ENCODE measurements at places on chromosomes 1 and 21. TPM values are rescaled to one million over a fixed set of nuclear protein-coding genes. Genes with fewer than 3 reads are reported as not detected.

GRCh38 chr21:45380566-45380965 is 24.4 kb upstream of the COL18A1 start:
- H3K4me1 ChIP-seq: peaks cover 13% of the 10 kb centered on the region
- no peak for DNase-seq
- no peak overlapping the region for H3K4me3 ChIP-seq
- H3K27ac ChIP-seq: no peak overlapping the region

SHC1 gene
- 92.9 TPM for total RNA-seq

GRCh38 chr1:109249654-109250401 is 489 bp downstream of the CELSR2 start:
- H3K36me3 ChIP-seq: peaks cover 16% of the 10 kb centered on the region
- DNase-seq: no peak
- H3K4me3 ChIP-seq: peak overlapping the region; percentile 74
- H3K4me1 ChIP-seq: peaks cover 50% of the 10 kb centered on the region
- H3K27ac ChIP-seq: no peak overlapping the region
- H3K27me3 ChIP-seq: no peaks in the 10 kb centered on the region

GRCh38 chr1:59494145-59494833 is 197.4 kb downstream of the FGGY start:
- H3K4me3 ChIP-seq: no peak overlapping the region
- H3K27ac ChIP-seq: no peak overlapping the region
- no peaks in the 10 kb centered on the region for H3K4me1 ChIP-seq
- DNase-seq: no peak

DNA sequence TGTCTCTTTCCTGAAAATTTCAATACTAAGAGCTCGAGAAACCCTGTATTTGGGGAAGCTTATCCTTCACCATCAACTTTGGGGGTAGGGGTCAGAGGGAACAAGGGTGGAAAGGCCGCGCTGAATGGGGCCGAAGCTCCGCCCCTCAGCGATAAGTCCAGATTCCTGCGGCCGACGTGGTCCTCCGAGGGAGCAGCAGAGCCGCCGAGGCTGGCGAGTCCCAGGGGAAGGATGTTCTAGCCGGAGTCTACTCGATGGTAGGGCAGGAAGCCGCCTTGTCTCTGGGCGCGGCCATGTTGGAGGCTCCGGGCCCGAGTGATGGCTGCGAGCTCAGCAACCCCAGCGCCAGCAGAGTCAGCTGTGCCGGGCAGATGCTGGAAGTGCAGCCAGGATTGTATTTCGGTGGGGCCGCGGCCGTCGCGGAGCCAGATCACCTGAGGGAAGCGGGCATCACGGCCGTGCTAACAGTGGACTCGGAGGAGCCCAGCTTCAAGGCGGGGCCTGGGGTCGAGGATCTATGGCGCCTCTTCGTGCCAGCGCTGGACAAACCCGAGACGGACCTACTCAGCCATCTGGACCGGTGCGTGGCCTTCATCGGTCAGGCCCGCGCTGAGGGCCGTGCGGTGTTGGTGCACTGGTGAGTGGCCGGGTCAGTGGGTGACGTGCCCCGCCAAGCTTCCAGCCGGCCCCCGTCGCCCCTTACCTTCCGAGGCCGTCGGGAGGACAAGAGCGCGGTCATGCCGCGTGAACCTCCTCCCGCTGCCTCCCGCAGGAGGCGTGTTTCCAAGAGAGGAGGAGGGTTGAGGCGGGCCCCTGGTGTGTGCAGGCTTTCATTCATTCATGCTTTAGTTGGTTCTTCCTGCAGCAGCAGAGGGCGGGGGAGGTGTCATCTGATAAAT is at the start of gene DUSP12:
Gene DUSP12 (plus strand): TSS at position 278 of the 899 bp plus-strand sequence. CDS start 16 bp downstream, at position 294.
- H3K27me3 ChIP-seq: peaks cover 21% of the 10 kb centered on the region
- H3K4me1 ChIP-seq: peaks cover 19% of the 10 kb centered on the region
- H3K4me3 ChIP-seq: peak within 1 kb of the TSS; percentile 100
- peak; percentile 88 for DNase-seq
- H3K27ac ChIP-seq: peak within 1 kb of the TSS; percentile 100

DNA sequence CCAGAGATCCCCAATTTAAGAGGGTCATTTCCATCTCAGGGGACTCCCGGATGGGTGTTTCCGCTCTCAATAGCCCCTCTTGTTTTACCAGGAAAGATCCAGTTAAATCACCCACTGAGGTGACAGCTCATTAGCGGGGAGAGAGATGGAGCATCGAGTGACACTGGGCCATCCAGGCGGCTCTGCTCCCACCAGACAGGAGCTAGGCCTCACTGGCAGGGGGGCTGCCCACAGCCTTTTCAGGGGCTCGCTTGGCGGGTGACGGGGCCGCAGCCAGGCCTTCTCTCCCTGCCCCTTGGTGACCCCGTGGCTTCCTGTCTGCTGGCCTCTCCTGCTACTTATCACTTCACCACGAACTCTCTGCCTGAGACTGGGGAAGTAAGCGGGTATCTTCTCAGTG is 26.7 kb upstream of the SPSB1 start:
- peak overlapping the region; percentile 35 for H3K27ac ChIP-seq
- H3K4me1 ChIP-seq: peaks cover 16% of the 10 kb centered on the region
- no peak for DNase-seq
- H3K27me3 ChIP-seq: no peaks in the 10 kb centered on the region
- H3K4me3 ChIP-seq: no peak overlapping the region

DAP3 gene
- total RNA-seq: 114 TPM

DNA sequence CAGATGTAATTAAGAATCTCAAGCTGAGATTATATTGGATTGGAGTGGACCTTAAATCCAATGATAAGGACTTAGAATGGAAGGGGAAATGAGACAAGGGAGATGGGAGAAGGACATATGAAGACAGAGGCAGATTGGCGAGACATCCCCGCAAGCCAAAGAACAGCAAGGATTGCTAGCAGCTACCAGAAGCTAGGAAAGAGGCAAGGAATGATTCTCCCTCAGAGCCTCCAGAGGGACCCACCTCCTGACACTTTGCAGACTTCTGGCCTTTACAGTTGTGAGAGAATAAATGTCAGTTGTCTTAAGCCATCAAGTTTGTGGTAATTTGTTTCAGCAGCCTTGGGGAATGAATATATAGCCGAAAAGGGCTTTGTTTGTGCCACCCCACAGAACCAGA is 20.7 kb downstream of the METTL13 start:
- H3K27ac ChIP-seq: no peak overlapping the region
- H3K4me1 ChIP-seq: no peaks in the 10 kb centered on the region
- no peak for DNase-seq

DNA sequence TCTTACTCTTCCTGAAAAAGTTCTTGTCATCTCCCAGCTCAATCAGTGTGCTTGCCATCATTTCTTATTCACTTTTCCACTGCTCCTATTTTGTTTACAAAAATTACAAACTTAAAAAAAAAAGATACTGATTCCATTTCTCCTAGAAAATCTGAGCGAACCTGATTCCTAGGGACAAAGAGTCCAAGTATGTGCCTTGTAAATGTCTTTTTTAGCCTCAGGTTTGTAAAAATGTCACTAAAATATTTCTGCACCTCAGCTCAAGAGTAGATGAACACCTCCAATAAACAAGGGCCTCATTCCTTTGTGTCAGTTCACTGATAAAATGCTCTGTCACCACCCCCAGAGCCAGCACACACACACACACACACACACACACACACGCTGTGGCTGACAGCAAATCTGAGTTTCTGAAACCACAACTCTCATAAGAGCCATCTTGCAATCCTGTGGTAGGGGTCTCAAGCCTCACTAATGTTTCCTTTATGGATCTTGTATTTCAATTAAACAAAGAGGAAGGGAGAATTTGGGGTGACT is 299.2 kb downstream of the PBX1 start:
- H3K36me3 ChIP-seq: no peaks in the 10 kb centered on the region
- H3K4me1 ChIP-seq: peaks cover 15% of the 10 kb centered on the region
- no peak for DNase-seq
- H3K4me3 ChIP-seq: no peak overlapping the region
- H3K27ac ChIP-seq: no peak overlapping the region

GRCh38 chr21:31897311-31897710 is 24.5 kb downstream of the HUNK start:
- H3K4me3 ChIP-seq: no peak overlapping the region
- H3K27ac ChIP-seq: no peak overlapping the region
- H3K36me3 ChIP-seq: peaks cover 15% of the 10 kb centered on the region

SYTL1 gene
- 0.72 TPM for total RNA-seq

DNA sequence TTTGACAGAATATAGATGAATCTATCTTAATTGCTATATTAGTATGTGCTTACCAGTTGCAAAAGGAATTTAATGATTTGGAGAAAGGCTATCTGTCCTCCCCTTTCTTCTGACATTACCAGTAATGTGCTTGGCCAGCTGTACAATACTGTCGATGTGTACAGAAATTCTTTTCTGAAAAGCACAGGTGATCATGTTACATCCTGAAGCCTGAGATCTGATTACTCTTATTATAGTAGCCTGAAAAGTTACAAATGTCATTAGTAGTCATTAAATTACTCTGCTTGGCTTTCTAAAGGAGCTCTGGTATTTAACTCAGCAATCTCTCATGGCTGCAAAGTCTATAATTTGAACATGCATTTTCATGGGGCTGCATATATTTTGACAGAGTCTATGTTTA is 209.8 kb downstream of the PTPRC start:
- no peak overlapping the region for H3K27ac ChIP-seq
- no peaks in the 10 kb centered on the region for H3K27me3 ChIP-seq
- no peak overlapping the region for H3K4me3 ChIP-seq

DNA sequence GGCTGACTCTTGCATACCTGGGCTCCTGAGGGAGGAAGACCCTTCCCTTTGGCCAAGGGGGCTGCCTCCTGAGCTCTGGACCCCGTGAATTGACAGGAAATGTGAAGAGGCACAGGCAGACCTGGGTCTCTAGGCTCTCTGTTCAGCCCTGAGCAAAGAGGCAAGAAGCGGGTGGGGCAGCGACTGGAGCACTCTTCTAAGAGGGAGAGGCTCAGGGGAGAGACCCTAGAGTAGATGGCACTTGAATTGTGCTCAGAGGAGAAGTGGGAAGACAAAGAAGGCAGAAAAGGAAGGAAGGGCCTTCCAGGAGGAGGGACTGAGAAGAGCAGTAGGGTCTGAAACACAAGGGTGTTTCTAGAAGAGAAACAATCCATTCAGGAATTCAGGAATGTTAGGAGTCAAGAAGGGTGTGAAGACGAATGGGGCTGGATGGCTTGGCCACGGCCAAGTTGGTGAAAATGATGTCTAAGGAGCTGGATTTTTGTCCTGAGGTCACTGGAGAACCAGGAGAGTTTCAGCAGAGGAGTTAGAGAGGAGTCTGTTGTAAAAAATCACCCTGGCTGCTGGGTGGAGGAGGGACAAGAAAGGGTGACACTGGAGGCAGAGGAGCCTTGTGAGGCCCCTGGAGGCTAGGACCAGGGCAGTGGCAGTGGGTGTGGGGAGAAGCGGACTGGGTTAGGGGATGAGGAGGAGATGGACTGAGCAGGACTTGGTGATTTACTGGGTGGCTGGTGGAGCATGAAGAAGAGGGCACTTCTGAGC is 5.3 kb downstream of the TIE1 start:
- H3K4me3 ChIP-seq: no peak overlapping the region
- no peaks in the 10 kb centered on the region for H3K27me3 ChIP-seq
- peaks cover 29% of the 10 kb centered on the region for H3K4me1 ChIP-seq
- DNase-seq: no peak
